ENCODE measurements at places on chromosomes 6 and 20. TPM values are rescaled to one million over a fixed set of nuclear protein-coding genes. Genes with fewer than 3 reads are reported as not detected.

Gene BMP5
- total RNA-seq = not detected

DNA sequence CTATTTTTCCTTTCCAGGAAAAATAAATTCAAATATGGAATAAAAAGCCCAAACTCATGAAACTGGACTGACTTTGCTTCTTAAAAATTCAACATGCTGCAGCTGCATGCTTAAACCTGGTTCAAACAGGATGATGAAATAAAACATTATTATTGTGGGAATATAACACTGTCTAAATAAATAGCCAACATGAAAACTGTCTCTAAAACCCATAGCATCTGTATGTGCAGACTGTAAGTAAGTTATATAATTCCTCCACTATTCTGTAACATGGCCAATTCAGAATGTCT is 30.4 kb upstream of the AHI1 start:
- DNase-seq = no peak

Gene DOK5
- not detected for total RNA-seq

DNA sequence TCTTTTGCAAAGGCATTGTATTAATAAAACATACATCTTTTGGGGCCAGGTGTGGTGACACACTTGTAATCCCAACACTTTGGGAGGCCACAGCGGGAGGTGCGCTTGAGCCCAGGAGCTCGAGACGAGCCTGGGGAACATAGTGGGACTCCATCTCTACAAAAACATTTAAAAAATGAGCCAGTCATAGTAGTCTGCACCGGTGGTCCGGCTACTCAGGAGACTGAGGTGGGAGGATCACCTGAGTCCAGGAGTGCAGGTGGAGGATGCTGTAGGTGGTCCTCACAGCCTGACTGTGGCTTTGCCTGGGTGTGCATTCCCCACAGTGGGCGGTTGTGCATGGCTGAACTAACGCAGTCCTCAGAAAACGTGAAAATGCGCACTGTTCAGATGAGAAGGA is 162.5 kb downstream of the DLL1 start:
- DNase-seq = no peak

Gene ARFGEF3
- under 0.01 TPM for total RNA-seq

- no peak for DNase-seq
Measured at GRCh38 chr20:32621071-32621890, 36.1 kb upstream of the NOL4L start.

GRCh38 chr6:168057836-168058235 is 21.2 kb downstream of the FRMD1 start:
- DNase-seq = no peak

GRCh38 chr6:129195643-129196042 is 312.7 kb downstream of the LAMA2 start:
- DNase-seq = no peak

DNA sequence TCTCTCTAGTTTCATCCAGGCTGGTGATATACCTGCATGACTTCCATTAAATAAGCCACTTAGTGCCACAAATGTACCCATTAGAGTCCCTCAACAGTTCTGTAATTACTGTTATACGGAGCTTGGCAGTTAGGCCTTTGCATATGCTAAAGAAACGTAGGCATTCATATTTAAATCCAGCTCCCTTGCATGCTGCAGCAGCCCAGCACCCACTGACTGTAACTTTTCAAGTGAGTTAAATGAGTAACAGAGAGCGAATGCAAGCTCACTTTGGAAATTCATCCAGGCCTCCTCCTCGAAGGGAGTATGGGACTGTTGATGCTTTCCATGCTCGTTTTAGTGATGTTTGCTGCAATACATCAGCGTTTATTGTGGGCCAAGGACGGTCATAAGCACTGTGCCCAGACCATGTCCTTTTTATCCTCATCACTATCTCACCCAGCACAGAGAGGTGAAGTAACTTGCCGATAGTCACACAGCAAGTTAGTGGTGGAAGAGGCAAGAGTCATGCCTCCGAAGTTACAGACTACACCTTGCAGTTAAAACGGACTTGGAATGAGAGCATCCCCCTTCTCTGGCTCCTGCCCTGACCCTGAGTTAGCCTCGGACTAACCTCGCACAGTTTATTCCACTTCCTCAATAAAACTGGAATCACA is 179.4 kb upstream of the PDE10A start:
- DNase-seq = no peak
